ENCODE measurements at places on chromosomes 5 and 9.
A peak's percentile ranks its signal among the peaks of the same experiment; 100 is the strongest.

- no peak for DNase-seq
Measured at GRCh38 chr9:126947529-126947928, 32.9 kb downstream of the RALGPS1 start.

GRCh38 chr9:29838491-29839020, 2265.3 kb upstream of the C9orf72 start:
- DNase-seq, result no peak

DNA sequence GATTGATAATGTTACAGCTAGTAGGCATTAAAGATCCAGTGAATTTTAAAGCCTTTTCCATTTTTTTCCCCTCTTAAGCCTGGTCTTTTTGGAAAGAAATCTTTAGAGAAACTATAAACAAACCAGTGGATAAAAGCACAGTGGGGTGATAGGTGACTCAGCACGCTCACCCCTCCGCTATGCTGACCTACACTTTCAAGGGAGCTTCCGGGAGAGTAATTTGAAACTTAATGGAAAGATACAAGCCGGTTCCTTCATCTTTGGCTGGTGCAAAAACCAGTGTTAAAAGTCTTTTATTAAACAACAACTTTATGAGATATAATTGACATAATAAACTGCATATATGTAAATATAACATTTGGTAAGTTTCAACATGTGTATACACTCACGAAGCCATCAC, 27.0 kb upstream of the ALDOB start:
- DNase-seq, result no peak

GRCh38 chr9:4168526-4168925, 131.3 kb downstream of the GLIS3 start:
- no peak for DNase-seq

DNA sequence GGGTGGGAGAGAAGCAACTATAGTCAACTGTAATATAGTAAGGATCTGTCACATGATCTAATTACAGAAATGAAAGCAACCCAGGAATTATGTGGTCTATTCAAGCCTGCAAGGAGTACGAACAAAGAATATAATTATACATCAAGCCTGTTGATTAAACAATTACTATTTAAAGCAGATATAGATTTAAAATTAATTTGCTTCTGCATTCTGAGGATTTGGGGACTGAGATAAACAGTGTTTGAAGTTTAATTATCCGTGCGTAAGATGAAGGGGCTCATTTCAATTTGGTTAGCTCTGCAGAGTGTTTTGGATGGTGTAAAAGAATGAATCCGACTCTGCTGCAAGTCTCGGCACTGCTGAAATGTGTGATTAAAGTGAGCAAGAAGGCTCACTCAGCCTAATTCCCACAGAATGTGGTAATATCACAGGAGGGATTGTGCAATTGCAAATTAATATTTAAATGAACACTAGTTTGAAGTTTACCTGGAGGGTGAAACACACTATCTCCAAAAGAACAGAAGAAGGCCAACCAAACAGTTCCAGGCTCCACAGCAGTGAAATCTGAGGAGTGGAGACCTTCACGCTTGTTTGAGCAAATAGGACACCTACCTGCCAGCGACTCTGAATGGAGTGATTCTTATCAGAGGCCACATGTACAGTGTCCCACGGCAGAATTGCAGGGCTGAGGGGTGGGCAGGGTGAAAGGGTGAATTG, 420.6 kb upstream of the SLC30A5 start:
- DNase-seq, result peak; percentile 50

DNA sequence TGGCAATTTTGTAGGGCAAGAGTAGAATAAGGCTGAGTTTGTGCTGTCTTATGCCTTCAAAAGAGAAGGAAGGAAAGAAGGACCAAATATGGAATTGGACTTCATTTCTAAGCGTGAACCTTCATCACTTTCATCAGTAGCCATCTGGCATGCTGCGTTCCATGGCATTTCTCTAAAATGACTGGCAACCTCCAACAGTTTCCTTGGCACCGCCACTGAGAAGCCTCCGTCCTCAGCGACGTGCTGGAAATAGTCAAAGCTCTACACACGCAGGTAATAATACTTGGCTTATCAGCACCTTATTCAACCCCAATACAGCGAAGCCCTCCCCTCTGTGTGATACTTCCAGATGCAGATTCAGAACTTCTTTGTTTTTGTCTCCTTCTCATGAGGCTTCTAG, 169.7 kb upstream of the CD180 start:
- no peak for DNase-seq

GRCh38 chr5:93411716-93412115, 169.3 kb downstream of the NR2F1-AS1 start:
- no peak for DNase-seq

DNA sequence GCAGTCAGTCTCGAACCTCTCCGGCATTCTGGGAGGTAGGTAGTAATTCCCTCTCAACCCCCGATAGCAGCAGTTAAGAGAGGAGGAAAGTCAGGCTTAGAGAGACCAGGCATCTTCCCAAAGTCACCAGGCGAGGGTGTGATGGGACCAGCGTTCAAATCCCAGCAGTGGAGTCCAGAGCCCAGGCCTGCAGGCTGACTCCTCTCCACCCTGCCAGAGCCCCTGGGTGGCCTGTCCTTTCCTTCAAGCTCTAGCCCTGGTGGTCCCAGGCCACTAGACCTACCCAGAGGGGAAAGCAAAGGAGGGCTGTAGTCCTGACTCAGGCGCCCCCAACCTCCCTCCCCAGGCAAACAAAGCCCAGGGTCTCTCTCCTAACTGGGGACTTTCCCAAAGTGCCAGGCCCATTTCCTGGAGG, 4.2 kb upstream of the NR5A1 start:
- DNase-seq, result no peak

DNA sequence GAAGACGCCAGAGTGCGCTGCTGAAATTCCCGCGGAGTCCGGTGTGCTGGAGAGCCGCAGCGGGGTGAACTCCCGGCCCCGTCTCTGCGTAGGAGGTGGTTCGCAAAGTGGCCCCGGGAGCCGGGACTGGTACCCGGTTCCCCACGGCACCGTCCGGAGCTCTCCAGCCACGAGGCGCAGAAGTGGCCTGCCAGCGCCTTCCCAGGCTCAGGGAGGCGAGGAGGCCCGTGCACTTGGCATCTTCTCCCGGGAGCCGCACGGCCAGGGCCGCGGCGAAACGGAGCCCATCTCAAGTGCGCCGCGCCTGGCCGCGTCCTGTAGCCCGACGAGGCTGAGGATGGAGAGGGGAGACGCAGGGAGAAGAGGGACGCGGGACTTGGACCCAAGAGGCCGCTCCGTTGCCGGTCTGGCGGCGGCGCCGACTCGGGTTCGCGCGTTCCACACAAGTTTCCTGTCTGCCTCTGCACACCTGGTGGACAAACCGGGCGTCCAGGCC, 1.1 kb upstream of the IRX1 start:
- DNase-seq, result peak; percentile 86

DNA sequence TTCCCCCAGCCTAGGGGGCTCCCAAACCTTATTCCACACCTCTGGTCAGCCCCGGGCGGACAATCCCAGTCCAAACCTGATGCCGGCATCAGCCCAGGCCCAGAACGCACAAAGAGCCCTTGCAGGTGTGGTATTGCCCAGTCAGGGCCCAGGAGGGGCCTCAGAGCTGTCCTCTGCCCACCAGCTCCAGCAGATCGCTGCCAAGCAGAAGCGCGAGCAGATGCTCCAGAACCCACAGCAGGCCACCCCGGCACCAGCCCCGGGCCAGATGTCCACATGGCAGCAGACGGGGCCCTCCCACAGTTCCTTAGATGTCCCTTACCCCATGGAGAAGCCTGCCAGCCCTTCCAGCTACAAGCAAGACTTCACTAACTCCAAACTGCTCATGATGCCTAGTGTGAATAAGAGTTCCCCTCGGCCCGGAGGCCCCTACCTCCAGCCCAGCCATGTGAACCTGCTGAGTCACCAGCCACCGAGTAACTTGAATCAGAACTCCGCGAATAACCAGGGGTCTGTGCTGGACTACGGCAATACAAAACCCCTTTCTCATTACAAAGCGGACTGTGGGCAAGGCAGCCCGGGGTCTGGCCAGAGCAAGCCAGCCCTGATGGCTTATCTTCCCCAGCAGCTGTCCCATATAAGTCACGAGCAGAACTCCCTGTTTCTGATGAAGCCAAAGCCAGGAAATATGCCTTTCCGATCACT, 27.6 kb upstream of the LTC4S start:
- no peak for DNase-seq

DNA sequence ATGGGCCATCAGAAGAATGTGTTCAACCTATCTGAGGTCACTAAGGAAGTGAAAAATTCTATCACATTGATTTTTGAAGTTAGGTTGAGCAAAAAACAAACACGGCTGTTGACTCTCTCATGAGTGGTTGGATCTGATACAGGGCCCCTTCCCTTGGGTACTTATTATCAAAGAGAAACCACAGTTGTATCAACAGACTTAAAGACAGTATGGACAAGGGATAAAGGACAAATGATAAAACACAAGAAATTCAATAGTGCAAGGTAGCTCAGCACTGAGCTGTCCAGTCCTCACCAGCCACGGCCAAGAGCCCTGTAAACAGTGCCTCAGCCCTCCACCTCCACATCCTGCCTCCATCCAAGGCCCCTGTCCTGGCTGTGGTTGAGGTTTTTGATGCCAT, 86.9 kb downstream of the UBE2QL1 start:
- no peak for DNase-seq

GRCh38 chr5:141762790-141763368, 80.8 kb upstream of the ARAP3 start:
- no peak for DNase-seq
